Activated T-helper 17 cell treated with anti-CD3 and anti-CD28 coated beads, Interleukin-2, amount 50 U/mL, for 72 hours (primary cell): ENCODE measurements at places on chromosomes 11 and 22. TPM values are rescaled to one million over a fixed set of nuclear protein-coding genes. Genes with fewer than 3 reads are reported as not detected.

P2RY6 gene
- not detected for total RNA-seq

PDGFB gene
- 5.2 TPM for total RNA-seq

FOLR3 gene
- not detected for total RNA-seq

CCDC87 gene
- 0.11 TPM for total RNA-seq

NTM gene
- not detected for total RNA-seq

UBQLNL gene
- total RNA-seq = not detected

ASRGL1 gene
- total RNA-seq = 1.3 TPM

PTGDR2 gene
- total RNA-seq = 0.37 TPM

LYVE1 gene
- total RNA-seq = not detected

OR51A4 gene
- not detected for total RNA-seq

ANO1 gene
- 0.11 TPM for total RNA-seq

C11orf87 gene
- total RNA-seq = not detected

ZFP91 gene
- total RNA-seq = 45.7 TPM

TMPRSS6 gene
- 343 TPM for total RNA-seq

GRCh38 chr22:40547729-40548143, 88.8 kb downstream of the MRTFA start:
- ATAC-seq = peak; percentile 38

DNA sequence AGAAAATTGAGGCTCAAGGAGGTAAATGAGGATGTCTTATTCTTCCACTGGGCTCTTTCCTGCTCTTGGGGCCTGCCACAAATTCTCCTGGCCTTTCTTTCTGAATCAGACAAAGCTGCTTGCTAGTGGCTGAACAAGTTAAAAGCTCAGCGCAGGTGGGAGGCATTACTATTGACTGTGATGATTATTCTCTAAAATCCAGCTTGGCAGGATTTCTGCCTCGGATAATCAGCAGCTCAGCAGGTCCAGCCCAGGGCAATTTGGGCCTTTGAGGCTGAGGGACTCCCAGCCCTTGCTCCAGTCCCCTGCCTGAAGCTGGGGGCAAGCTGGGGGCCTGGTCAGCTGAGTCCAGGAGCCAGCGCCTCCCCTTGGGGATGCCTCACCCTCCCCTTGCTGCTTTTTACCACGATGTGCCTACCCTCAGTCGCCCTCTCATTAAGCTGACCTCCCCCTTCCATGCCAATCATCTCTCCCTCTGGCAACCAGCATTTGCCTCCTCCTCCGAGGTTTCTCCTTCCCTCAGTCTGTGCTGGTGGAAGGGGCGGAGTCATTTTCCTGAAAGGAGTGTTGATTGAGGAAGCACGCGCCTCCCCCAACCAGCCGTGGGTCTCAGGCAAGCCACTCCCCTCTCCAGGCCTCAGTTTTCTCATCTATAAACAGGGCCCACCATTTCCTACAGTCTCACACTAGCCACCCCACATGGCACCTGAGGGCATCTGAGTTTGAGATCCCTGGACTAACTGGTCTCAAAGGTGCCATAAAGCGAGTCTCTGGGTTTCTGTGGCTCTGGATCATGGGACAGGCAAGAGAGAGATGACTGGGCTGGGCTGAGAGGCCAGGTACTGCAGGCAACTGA, 60.6 kb upstream of the PRDM11 start:
- no peak for ATAC-seq

GRCh38 chr11:126214841-126215240, 3.3 kb downstream of the FAM118B start:
- no peak for ATAC-seq

DNA sequence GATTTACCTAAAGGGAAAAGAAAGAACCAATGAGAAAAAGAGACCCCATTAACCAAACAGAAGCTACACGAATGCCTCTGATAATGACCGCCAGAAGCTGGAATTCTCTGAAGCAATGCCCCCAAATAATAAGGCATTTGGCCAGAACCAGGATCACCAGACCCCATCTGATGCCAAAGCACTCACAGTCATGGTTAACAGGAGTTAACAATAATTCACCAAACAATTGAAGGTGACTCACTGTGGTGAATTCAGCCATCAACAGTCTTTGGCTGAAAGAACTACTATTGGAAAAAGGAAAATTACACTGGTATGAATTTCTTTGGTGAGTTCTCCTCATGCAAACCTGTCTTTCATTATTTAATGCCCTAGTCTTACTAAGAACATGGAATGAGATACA, 21.9 kb upstream of the NFRKB start:
- ATAC-seq = no peak

DNA sequence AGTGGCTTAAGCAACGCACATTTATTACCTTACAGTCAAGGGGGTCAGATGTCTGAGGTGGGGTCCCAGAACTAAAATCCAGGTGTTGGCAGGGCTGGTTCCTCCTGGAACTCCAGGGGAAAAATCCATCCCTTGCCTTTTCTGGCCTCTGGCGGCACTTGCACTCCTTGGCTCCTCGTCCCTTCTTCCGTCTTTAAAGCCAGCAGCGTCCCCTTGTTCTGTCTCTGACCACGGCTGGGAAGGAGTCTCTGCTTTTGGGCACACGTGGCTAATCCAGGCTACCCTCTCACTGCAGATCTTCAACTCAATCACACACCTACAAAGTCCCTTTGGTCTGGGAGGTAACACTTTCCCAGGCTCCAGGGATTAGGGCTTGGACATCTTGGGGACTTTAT, 73.5 kb upstream of the WNT7B start:
- no peak for ATAC-seq

- no peak for ATAC-seq
Measured at GRCh38 chr11:45993531-45994001, 71.1 kb downstream of the LARGE2 start.

DNA sequence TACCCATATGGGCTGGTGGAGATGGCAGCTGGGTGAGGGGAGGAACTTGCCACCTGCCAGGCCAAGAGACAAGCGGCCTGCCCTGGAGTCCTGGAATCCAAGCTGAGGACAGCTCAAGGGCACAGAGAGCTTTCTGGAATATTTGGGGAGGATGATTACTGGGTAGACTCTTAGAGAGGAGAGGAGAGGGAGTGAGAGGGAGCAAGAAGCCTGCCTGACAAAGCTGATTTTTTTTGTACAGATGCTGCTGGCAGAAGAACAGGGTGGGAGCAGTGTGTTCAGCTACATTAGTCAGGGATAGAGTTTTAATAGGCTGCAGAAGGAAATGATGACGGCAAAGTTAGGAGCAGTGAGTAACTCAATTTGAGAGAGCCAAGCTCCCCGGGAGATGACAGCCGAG, 299.3 kb downstream of the NXPE2 start:
- no peak for ATAC-seq

DNA sequence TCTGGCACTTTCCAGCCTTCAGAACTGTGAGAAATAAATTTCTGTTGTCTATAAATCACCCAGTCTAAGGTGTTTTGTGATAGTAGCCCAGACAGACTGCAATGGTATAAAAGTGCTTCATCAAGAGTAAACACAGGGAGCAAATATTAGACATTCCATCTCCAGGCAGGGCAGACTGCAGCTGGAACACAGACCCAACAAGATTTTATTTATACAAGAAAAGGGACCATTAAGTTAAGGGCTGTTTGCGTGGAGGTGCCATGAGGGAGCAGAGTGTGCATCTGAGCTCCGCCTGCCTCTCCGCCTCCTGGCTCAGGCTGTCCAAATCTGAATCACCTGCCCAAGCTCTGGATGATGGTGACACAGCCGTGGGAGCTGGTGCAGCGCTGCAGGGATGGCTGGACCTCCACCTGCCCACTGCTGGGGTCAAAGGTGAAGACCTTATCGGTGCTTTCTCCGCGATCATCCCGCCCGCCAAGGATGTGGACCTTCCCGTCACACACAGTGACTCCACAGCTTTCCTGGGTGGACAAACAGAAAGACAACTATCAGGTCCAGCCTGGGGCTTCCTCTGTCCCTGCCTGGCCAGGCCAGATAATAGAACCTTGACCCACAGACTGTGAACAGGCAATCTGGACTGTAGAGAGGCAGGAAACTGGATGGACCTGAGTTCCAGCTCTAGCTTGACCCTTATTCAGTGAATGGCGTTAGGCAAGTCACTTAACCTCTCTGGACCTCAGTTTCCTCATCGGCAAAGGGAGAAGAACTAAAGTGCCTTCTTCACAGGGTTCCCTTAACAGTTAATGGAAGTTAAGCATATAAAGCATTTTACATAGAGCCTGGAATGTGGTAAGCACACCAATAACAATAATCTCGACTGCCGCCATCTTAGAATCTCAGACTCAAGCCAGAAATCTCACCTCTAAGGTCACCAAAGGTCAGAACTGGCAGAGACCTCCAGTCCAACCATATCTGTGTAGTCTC, 10.5 kb downstream of the KLHL35 start:
- ATAC-seq = no peak

- ATAC-seq = no peak
Measured at GRCh38 chr11:82818409-82819043, 81.7 kb downstream of the PRCP start.

GRCh38 chr11:113240790-113241635, 73.4 kb upstream of the TTC12 start:
- no peak for ATAC-seq

DNA sequence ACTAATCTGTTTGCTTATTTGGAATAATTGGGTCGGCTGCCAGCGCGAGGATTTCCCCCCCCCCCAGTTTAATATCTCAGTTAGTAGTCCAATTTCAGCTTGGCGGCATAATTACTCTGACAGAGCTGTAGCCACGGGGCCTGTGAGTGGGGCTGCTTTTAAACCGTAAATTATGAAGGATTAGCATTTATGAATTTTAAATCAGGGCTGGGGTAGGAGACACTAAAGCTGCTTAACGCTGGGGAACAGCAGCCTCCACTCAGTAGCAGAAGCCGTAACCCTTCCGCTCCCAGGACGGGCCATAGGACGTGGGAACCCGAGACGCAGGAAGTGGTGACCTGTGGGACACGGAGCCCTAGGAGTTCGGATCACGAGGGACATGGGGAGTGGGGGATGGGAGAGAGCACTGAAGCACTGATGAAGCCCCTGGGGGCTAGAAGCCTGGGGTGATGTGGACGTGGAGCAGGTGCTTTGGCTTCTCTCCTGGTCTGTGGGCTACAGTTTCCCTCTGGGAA, 66.2 kb upstream of the LMO1 start:
- no peak for ATAC-seq

DNA sequence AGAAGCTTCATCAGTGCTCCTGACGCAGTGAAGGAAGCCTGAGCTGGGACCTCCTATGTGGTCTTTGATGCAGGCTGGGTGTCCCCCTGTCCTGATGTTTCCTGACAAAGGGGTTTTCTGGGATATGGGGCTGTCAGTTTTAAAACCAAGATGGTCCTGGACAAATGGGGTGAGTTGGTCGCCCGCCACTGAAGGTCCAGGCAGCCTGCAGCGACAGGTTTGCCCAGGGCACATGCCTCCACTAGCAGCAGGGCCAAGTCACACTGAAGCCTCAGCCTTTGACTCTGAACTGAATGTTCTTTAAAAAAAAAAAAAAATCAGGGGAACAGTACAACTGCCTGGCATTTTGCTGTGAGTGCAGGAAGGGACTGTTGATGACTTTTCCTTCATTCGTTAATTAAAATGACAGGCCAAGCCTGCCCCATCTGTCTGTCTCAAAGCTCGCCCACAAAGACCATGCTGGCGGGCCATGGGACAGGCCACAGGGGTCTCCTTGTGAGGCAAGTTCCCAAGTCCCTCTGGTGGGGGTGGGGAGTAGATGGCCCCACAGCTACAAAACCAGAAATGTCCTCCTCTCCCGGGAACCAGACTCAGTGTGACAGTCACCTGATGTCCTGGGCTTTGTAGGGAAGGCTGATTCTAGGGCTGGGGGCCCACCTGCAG, 274.8 kb downstream of the CTTN start:
- ATAC-seq = no peak

- no peak for ATAC-seq
Measured at GRCh38 chr11:73875840-73876239, 806 bp downstream of the COA4 start.

GRCh38 chr22:45709866-45710265, 38.2 kb downstream of the ATXN10 start:
- ATAC-seq = peak; percentile 83

DNA sequence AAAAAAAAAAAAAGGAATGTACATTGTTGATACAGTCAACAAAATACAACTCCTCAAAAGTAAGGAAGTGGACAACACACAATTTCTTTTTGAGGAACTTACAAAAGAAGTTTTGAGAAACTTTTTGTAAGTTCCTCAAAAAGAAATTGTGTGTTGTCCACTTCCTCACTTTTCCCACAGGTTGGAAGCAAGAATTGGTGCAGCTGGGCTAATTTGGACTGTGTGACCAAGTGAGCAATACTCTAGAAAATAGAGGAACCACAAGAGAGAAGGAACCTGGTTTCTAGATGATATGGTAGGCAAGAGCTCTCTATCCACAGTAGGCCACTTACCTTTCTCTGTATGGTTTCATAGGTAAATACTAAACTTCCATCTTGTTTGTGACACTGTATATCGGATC, 1053.8 kb downstream of the LRRC4C start:
- no peak for ATAC-seq

DNA sequence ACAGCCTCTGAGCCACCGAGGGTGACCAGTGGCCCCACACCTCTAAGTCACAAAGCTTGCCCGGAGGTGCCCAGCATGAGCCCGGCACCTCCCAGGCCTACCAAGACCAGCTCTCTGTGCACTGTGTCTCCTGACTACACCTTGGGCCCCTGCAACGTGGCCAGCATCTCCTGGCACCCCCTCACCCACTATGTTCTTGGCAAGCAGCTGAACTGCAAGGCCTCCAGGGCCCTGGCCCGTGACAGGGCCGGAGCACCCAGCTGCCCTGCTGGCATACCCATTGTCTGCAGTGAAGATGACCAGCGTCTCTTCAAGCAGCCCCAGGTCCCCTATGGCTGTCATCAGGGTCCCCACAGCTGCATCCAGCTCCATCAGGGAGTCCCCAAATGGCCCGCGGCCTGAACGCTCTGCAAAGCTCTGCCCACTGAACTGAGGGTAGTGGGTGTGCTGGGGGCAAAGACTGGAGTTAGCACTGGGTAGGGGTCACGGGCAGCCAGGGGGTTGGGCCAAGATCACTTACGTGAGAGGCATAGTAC, 1.6 kb downstream of the ARSA start:
- ATAC-seq = no peak

DNA sequence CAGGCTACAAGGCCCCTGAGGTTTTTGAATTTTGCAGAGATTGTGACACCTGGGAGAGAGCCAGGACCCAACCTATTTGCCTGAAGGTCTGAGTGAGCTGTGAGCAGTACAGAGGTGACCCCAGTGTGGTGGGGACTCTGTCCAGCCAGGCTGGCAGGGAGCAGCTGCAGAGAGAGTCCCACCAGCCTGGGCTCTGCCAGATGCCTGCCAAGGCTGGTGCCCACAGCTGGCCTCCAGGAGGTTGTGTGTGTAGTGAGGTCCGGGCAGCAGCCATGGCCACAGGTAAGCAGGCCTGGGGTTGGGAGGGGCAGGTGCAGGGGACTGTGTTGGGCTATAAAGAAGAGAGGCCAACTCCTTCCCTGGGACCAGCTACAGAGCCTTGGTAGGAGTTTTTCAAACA, 144.8 kb downstream of the CRYBB2 start:
- no peak for ATAC-seq

DNA sequence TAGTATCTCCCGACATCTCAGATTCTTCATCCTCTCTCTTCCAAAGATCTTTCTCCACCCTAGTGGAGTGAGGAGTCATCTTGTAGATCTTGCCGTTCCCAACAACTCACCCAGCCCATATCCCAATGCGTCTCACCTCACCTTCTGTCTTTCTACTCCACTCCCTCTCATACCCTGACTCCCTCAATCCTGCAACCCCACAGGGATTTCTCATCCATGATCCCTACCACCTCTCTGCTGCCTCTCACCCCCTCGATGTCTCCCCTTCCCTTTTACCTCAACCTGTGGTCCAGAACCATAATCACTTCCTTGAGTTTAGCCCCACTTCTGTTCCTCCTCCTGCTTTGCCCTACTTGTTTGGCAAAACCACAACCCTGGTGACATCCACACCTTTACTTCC, 41.7 kb downstream of the OTOG start:
- no peak for ATAC-seq
